SK-N-SH (cell line): ENCODE measurements at places on chromosomes 7 and 10. TPM values are rescaled to one million over a fixed set of nuclear protein-coding genes. Genes with fewer than 3 reads are reported as not detected.

CNTNAP2 gene
- 3.4 and 4.0 TPM in 2 replicates for polyA plus RNA-seq

ELFN1 gene
- 0.05 and 0.06 TPM in 2 replicates for polyA plus RNA-seq

GRCh38 chr7:66571568-66571967 lies 57.1 kb upstream of the KCTD7 start:
- H3K4me3 ChIP-seq: no peak overlapping the region
- H3K27me3 ChIP-seq: no peaks in the 10 kb centered on the region
- no peak overlapping the region for H3K27ac ChIP-seq
- no peaks in the 10 kb centered on the region for H3K4me1 ChIP-seq
- H3K36me3 ChIP-seq: peaks cover 36% of the 10 kb centered on the region
- DNase-seq: no peak

CHAT gene
- 0.08 TPM in 1 of 2 replicates, not detected in the other for polyA plus RNA-seq
